ENCODE measurements at places on chromosomes 6 and 20.

DNA sequence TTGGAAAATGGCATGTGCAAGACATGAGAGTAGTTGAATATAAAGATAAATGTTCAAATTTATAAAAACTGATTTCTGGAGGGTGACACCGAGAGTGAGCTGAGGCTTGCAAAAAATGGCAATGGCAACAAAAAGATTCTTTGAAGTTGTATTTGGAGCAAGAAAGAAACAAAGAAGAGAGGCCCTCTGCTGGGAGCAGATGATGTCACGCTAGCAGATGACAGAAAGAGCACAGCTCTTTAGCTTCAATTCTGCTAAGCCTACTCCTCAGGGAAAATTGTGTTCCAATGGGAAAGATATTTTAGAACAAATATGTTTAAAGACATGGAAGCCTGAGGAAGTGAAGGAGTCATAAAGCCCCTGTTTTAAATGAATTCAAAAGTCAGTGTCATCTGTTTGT lies 125.3 kb upstream of the NOX3 start:
- DNase-seq = no peak

DNA sequence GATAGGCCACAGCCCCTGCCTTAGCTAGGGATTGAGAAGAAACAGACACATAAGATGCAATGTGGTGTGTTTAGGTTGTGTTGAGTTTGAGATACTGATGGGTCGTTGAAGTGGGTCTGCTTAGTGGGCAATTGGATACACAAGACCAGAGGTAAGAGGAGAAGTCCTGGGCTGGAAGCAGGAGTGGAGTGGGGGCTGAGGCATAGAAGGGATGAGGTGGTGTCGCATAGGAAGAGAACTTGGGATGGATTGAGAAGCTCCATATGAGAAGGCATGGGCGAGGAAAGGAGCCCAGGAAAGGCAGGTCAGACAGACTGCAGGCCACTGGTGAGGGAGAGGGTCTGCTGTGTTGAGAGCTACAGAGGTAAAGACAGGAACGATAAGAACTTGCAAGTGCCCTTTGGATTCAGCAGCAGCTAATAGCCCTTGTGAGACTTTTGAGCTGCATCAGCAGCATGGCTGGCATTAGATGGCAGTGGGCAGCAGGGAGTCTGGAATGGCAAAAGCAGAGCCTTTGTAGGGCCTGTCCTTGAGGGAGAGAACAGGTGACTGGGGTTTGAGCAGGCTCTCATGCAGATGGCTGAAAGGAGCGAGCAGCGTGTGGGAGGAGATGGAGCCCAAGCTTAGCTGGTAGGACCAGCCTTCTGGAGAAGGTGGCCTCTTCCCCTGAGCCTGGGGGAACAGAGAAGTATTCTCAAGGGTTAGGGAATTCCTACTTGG lies 33.2 kb downstream of the PLCG1 start:
- DNase-seq = no peak

DNA sequence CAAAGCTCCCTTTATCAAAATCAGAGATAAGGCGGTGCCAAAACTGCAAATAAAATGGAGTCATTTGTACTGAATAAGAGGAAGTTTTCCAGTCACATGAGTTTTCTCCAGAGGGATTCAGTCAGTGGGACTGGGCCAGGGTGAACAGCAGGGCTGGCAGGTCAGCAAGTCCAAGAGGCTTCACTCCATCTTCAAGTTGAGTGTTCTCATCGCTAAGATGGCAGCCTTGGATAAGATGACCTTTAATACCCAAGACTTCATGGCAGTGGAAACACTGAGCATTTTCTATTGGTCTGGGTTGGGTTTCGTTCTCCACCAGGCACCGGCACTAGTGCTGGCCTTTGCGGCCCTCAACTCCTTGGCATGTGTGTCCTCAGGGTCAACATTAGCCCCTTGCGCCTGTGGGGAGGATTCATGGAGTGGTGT lies 29.3 kb upstream of the IGF2R start:
- no peak for DNase-seq

DNA sequence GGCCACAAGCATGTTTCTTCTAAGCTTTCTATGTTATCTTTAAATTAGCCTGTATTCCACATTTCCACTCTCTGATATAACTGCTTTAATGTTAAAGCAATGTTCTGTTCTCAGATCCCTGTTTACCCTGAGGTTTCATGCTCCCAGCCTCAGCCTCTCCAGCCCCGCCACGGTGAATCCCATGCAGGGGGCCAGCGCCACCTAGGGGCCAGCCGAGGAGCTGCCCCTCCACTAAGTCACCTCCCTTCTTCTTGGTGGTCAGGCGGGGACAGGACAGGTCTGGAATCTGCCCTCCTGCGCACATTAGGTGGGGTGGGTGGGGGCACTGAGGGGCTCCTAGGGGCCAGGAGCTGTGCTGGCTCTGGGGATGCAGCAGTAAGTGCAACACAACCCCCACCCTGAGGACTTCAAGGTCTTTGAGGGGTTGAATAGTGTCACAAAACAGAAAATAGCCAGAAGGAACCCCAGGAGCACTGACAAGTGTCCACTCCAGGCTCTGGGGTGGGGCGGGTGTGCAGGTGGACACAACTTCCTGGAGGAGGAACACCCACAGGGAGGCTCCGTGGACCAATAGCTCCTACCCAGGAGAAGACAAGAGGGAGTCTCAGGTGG lies 61.6 kb downstream of the RAB44 start:
- peak; percentile 33 for DNase-seq

DNA sequence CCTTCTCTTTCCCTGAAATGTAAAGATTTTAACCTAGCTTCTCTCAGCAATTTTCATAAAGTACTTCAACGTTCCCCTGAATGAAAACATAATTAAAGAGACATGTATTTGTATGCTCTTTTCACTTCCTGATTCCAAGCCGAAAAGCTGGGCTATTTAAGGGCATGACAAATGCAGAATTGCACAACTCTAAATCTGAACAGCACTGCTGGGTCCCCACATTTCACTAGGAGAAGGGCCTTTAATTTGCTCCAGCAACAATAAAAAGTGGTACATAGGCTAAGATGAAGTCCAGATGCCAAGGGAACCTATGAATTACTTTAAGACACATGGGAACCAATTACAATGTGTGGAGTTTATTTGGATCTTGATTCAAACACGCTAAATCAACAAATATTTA lies 42.0 kb downstream of the IRAK1BP1 start:
- no peak for DNase-seq

GRCh38 chr20:60467771-60468170 lies 509.5 kb downstream of the CDH26 start:
- no peak for DNase-seq
